ENCODE measurements at places on chromosomes 1 and 21.

DNA sequence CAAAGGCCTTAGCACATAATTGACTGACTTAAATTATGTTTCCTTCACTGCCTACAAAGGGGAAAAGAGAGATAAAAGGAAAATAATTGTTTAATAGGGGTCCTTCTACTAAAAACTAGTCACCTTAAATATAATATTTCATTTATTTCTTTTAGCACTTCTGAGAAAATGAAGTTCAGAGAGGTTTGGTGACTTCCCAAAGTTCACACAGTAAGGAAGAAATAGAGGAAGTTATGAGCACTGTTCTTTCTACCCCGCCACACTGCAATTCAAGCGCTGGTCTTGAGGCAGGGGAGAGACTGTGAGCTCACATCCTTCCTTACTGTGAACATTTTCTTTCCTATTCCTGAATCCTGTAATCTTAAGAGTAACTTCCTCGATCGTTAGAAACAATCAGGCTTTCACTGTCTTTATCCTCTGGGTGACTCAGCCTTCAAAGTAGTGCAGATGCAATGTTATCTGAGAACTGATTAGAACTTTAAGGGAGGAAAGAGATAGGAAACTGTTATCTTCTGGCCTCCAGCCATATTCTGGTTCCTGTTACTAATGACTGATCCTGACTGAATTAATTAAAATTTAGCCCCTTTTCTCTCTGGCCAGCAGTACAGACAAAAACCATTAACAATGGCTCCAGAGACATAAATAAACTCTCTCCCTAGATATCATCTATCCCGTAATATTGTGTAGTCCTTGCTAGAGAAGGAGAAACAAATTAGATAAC, 6.8 kb downstream of the RGS5 start:
- no peak for DNase-seq

DNA sequence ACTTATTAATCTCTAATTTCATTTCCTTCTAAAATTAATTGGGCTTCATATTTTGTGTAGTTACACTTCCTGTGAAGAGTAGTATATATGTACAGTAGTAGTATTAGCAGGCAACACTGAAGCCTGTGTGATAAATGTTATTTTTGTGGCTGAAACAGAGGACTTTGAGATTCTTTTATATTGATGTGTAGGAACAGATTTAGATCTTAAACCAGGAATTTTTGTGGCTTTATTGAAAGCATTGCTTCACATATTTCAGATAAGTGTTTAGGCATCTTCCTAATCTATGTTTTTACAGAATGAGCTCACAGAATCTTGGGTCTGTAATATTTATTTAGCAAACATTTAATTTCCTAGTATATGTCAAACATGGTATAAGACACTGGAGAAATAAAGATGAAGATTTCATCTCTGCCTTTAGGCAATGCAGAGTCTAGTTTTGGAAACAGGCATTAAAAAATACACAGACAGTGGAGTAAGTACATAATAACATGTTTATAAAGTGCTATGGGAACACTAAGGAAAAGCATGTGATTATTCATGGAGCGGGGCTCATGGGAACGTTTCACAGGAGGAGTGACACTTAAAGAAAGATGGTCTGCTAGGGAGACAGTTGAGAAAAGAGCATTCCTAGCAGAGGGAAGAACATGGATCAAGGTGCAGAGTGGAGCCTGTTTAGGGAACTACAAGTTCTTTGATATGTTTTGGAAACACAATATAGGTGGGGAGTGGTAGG, 52.7 kb downstream of the MIGA1 start:
- peak; percentile 55 for DNase-seq

DNA sequence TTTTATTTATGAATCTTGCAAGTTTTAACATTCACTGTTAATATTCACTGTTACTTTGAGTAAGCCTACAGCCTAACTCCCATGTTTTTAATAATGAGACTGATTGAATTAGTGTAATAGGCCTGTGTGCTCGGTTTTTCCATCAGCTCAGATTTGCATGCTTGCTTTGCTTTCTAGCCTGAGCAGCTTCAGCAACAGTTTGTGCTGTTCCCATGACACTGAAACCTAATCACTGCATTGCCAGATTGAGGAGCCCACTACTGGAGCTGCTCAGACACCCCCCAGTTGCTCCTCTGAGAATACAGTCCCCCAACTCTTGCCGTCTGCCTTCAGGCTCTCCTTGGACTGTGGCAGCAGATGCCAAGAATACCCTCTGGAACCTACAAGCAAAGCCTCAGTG, 695.4 kb downstream of the BRINP3 start:
- DNase-seq = no peak

- no peak for DNase-seq
These were observed 148.2 kb upstream of the COL11A1 start for GRCh38 chr1:103256490-103256889.

DNA sequence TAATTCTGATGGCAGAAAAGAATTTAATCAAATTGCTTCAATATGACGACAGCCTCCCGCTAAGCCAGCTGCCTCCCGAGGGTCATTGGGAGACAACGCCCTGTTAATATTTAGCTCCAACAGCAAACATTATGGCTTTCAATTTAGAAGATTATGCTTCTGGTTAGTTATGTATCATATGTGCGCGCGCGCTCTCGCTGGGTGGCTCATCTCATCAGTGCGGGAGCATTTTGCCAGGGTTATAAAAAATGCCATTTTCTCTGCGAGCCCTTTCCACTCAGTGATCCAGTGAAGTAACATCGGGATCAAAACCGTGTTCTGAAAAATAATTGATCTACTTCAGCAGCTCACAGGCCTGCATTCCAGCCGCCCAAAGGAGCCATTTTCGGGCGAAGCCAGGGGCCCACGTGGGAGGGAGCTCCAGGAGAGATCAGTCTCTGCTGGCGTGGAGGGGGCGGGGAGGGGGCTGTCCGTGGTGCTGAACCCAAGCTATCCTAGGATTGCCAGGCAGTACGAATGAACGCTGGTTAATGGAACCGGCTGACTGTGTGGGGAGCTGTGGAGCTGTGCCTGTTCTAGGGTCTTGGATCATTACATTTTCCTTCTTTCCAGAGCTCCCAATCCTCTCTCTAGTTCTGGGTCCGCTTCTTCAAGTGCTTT, 219.1 kb upstream of the ZC3H12A start:
- DNase-seq = no peak

- no peak for DNase-seq
These were observed 227.4 kb downstream of the SDCCAG8 start for GRCh38 chr1:243483071-243483771.

Data from SJSA1 (cell line).